RKO (cell line): ENCODE measurements at places on chromosomes 2 and 18.
A peak's percentile ranks its signal among the peaks of the same experiment; 100 is the strongest.

DNA sequence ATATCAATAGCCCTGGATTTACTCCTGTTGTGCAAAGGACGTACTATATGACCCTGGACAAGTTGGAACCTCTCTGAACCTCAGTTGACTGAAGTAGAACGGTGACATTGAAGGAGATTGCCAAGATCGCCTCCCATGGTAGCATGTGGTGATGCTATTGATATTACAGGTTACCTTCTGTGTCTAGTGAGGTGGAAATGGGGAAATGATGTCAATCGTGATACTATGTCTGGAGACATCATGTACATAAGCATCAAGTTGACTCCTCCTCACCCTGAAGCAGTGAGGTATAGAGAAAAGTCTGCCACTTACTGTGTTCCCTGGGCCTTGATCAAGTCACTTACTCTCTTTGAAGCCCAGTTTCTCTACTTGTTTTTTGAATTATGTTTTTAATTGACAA, 93.9 kb downstream of the KLF7 start:
- no peak for DNase-seq

DNA sequence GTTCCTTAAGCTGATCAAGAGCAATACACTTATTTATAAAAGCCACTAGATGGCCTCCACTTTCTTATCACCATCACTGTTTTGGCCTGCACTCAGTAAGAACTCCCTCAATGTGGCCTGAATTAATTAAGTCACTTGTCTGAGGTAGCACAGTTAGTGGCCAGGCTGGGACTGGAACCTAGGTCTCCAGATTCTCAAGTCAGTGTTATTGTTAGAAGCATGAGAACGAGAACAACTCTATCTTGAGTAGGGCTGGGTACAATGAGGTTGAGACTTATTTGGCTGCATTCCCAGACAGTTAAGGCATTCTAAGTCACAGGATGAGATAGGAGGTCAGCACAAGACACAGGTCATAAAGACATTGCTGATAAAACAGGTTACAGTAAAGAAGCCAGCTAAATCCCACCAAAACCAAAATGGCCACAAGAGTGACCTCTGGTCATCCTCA, 115.8 kb downstream of the SS18 start:
- peak; percentile 37 for DNase-seq

DNA sequence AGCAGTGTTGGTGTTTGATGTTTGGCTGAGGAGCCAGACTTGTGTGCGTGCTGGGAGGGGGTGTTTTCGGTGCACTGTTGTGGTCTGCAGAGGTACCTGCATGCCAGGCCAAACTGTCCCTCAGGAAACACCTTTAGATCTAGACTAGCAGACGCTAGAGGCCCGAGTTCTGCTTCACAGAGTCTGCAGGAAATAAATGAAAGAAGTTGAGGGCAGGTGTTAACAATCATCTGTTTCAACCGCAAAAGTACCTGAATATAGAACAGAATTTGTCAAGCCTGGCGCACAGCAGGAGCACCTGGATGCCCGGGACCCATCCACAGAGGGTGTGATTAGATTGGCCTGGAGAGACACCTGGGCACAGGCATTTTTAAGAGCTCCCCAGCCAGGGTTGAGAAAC, 40.5 kb upstream of the REL start:
- no peak for DNase-seq

- DNase-seq = no peak
Observed at GRCh38 chr2:120465989-120466703, 120.2 kb downstream of the INHBB start.

DNA sequence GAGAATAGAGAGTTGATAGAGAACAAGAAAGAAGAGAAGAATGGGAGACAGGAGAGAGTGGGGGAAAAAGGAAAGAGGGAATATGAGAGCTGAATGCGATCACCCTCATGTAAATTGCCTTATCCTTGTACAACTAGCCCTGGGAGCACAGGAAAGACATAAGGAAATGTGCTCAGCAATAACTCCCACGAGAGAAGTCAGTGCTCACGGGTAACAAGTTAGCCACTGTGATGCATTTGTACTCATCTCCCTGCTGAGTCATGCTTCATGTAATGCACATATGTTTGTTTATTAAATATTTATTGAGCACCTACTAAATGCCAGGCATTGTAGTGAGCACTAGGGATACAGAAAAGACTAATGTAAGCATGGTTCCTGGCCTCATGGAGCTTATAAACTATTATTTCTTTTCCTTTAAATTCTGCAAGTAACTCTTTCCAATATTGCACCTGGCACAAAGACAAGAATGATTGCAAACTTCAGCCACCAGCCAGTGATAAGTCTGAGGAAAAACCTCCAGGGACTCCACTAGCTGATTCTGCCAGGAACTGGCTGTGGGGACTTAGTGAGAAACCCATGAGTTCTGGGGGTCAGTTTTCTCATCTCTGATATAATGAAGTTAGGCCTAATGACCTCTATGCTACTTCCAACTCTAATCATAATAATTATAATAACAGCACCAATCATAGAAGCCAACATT, 124.1 kb downstream of the LNPK start:
- DNase-seq = peak; percentile 9

DNA sequence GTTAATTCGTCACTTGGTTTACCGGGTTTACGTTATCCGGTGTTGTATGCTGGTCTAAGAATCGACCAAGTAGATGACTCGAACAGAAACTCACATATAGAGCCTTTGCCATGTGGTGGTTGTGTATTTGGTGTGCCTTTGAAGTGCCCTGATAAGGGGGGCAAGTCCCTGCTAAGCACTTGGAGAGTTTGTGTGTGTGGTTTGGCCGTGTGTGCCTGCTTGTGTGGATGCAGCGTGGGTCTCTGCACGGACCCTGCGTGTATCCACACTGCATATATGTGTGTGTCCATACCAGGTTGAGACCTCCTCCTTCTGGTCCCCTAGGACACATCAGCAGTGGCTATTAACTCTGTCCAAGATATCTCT, 2.4 kb upstream of the CELF4 start:
- DNase-seq = no peak

DNA sequence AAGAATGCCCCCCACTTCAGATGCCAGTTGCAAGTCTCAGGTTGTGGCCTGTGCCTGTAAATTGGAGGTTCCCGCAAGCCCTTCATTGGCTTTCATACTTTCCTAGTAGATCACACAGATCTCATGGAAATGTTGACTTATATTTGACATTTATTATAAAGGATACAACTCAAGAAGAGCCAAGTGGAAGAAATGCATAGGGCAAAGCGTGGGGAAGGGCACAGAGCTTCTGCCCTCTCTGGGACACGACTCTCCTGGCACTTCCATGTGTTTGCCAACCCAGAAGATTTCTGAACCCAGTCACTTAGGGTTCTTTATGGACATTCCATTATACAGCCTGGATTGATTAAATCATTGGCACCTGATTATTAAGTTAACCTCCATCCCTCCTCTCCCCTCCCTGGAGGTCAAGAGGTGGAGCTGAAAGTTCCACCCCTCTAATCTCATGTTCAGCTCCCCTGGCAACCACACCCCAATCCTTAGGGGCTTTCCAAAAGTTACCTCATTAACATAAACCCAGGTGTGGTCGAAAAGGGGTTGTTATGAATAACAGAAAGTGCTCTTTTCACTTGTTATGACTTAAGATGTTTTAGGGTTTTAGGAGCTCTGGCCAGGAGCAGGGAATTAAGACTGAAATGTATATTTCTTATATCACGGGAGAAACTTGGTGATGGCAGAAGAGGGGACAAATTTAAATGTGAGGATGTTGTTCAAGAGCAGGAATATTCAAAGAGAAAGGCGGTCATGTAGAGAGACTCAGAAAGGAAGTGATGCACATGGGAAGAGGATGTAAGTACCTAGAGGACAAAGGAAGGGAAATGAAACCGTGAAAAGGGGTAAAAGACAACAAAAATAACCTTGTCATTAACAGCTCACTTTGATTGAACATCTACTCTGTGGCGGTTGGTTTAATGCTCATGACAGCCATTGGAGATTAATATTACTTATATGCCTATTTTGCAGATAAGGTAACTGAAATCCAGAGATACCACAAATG, 31.8 kb downstream of the SP100 start:
- DNase-seq = no peak

GRCh38 chr2:100485396-100485795, 15.1 kb downstream of the NMS start:
- no peak for DNase-seq

DNA sequence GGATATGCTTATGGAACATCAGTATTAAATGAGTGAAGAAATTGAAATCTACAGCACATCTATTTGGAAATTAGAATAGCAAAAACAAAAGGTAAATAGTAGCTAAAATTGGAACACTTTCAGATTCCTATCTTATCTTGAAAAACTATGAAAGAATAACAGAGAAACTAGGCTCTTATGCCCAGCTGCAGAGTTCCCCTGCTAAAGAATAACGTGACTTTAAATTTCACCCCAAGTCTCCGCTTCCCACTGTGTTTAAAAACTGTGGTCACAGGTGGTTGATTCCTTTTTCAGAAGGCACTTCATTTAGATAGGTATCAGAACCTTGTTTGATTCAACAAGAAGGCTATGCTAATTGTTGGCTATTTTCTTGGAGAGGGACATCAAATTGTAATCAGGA, 30.1 kb downstream of the ARHGAP28 start:
- no peak for DNase-seq

GRCh38 chr2:3313781-3314375, 63.7 kb downstream of the EIPR1 start:
- DNase-seq = no peak

- DNase-seq = no peak
Observed at GRCh38 chr18:4276953-4277585, 178.0 kb downstream of the DLGAP1 start.

DNA sequence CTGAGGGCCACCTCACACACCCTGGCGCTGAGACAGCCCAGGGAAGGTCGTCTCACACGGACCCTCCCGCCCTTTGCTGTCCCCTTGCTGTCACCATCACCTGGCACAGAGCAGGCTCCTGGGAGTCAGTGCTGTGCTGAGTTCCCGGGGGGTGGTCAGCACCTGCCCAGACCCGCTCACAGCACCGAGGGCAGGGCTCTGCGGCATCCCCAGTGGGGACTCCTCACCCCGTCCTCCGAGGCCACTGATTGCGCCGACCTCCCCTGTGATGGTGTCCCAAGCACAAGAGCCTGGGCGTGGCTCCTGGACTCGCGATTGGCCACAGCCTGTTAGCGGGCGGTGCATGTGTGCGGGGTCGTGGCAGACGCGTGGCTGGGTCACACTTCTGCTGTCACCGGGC, 65.9 kb downstream of the NFATC1 start:
- DNase-seq = no peak

DNA sequence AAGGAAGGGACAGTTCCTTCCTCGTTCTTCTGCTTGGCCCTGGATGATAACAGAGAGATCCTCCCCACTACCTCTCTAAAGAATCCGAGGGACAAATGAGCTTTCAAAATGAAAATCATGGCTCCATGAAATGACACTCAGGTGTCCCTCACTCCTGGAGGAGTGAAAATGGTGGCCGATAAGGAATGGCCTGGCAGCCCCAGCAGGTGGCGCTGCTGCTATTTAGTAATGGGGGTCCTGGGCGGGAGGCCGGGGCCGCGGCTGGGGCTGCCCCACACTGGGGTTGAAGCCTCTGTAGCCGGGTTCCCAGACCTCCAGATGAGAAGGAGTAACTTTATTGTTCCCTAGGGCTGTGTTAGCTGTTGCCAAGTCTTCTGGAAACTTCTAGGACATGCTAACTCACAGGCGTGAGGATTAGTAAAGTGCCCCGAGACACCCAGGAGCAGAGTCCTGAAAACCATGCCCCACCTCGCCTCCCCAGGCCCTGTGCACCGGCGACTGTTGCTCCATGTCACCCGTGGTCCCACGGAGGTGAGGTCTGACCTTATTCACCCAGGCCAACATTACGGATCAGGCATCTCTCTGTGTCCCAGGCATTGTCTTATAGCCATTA, 138.0 kb downstream of the CTIF start:
- no peak for DNase-seq

DNA sequence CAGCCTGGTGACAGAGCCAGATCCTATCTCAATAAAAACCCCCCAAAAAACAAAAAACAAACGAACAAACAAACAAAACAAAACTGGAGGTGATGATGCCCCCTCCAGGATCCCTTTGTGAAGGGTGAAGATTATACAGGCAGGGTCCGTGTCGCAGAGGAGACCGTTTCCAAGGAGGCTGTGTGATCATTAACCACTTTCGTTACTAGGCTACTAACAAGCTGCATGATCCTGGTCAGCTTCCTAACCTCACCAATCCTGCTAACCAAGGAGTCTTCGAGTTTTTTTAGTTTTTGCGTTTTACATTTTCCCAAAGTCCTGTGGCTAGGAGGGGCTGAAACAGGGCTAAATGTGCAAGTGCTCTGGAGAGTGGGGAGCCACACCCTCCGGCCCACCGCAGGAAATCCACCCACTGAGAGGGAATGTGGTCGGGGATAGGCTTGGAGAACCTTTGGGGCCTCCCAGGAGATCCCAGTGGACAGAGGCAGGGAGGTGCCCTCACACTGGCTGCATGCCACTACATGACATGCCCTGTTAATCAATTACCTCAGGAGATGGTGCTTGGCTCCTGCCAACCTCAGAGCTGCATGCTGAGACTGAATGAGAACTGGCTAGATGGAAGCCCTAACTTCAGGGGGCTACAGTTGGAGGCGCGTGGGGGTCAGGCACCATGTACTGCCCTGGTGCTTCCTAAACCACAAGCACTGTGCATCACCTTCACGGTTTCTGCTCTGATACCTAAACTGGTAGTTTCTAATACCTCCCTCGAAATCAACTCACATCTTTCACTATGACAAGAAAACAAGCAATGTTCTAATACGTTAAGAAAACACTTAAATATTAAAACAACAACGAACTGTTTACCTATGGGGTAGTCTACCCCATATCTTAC, 67.5 kb upstream of the RGPD5 start:
- no peak for DNase-seq

GRCh38 chr2:223888251-223888650, 50.9 kb upstream of the AP1S3 start:
- no peak for DNase-seq

GRCh38 chr2:22281033-22281432, 1103.9 kb upstream of the KLHL29 start:
- peak; percentile 7 for DNase-seq

GRCh38 chr2:8061219-8061618, 620.6 kb upstream of the ID2 start:
- DNase-seq = no peak

DNA sequence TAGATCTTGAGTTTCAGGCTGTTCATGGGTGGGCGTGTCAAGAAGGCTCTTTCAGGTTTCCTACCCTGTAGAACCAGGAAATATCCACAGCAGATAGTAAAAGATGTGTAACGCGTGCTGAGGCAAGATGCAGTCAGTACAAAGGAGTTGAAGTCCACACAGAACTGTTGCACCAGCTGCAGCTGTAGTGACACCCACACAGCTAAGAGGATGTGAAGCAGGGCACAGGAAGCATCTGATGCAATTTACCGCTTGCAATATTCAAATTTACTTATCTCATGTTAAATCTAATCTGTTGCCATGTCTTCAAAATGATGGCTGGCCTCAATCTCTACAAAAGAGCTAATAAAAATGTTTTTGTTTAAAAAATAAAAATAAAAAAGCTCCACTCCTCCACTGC, 132.8 kb downstream of the ARHGAP15 start:
- DNase-seq = no peak

DNA sequence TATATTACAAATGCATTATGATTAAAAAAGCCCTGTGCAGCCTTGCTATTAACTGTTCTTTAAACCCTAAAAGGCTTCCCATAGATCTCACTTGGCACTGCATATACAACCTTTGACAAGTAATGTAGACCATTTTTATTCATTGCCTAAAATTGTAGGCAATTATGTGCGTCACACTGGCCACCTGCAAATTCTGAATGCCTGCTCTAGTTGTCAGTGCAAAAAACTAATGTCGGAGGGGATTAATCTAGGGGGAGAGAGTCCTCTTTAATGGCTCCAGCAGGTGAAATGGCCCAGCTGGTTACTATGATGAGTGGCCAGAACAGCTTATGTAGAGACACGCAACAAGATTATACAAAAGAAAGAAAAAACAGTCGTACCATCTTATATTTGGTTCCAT, 123.2 kb downstream of the OLA1 start:
- DNase-seq = no peak
